ENCODE measurements at places on chromosomes 12 and 14.

DNA sequence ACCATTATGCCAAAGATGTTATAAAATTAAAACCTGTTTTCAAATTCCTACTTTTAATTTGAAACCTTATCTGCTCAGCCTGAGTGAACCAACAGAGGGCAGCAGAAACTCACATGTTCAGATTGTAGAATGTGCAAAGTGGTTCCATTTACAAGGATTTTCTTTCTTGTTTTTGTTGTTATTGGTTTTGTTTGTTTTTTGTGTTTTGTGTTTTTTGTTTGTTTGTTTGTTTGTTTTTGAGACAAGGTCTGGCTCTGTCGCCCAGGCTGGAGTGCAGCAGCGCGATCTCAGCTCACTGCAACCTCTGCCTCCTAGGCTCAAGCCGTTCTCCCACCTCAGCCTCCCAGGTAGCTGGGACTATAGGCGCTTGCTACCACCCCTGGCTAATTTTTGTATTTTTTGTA is 22.8 kb upstream of the GARIN2 start:
- peak; percentile 25 for DNase-seq
- H3K27ac ChIP-seq = no peak overlapping the region
- no peak overlapping the region for H3K4me3 ChIP-seq
- H3K36me3 ChIP-seq = peaks cover 2% of the 10 kb centered on the region
- peaks cover 6% of the 10 kb centered on the region for H3K4me1 ChIP-seq
- no peaks in the 10 kb centered on the region for H3K27me3 ChIP-seq

- no peaks in the 10 kb centered on the region for H3K27me3 ChIP-seq
- no peaks in the 10 kb centered on the region for H3K36me3 ChIP-seq
- DNase-seq = no peak
- H3K4me1 ChIP-seq = no peaks in the 10 kb centered on the region
- H3K4me3 ChIP-seq = no peak overlapping the region
Measured at GRCh38 chr12:91189516-91189915, 6.9 kb upstream of the DCN start.

DNA sequence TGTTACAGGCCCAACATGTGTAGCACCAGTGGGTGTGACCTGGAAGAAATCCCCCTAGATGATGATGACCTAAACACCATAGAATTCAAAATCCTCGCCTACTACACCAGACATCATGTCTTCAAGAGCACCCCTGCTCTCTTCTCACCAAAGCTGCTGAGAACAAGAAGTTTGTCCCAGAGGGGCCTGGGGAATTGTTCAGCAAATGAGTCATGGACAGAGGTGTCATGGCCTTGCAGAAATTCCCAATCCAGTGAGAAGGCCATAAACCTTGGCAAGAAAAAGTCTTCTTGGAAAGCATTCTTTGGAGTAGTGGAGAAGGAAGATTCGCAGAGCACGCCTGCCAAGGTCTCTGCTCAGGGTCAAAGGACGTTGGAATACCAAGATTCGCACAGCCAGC is 8.6 kb downstream of the BCL2L14 start:
- no peak for DNase-seq
- H3K4me3 ChIP-seq = no peak overlapping the region
- no peak overlapping the region for H3K27ac ChIP-seq
- no peaks in the 10 kb centered on the region for H3K36me3 ChIP-seq

DNA sequence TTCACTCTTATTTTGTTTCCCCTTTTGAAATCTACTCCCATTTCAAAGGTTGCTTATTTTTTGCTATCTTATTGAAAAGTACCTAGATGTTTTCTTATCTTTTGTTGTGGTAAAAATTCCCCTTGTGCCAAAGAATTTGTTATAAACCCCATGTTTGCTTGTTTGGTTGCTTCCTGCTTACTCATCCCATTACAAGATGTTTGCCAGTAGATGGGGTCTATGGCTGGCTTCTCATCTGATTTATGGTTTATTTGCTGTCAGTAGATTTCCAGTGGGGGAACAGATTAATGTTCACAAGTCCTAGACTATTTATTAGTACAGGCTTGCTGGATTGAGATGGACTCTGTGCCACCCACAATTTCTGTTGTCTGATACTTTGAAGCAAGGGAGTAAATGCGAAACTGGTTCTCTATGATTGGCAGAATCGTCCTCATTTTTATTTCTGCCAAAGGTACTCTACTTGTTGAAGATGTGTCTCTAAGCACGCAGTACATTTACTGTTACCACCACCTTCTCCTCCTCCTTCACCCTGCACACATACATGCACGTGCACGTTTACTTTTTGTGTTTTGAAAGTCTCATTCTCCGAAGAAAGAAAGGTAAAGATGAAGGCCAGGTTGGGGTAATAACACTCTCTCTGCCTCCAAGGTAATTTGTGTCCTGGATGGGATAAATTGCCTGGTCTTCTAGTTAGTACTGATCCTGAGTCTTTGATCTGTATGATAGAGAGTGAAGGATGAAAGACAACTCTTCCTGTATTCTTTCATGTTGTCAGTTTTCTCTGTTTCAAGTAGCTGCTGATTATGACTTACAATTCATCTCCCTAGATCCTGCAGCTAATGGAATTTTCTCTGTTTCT is 117.2 kb upstream of the ATP2B1 start:
- no peaks in the 10 kb centered on the region for H3K36me3 ChIP-seq
- no peak for DNase-seq
- peak overlapping the region; percentile 32 for H3K27ac ChIP-seq
- peaks cover 18% of the 10 kb centered on the region for H3K4me1 ChIP-seq

- no peak overlapping the region for H3K4me3 ChIP-seq
- H3K4me1 ChIP-seq = peaks cover 51% of the 10 kb centered on the region
- H3K27ac ChIP-seq = peak overlapping the region; percentile 25
- no peaks in the 10 kb centered on the region for H3K27me3 ChIP-seq
Measured at GRCh38 chr12:47721431-47721973, 3.8 kb downstream of the ENDOU start.
